Small intestine (tissue), 16 donors: ENCODE measurements at places on chromosomes 16 and 17. TPM values are rescaled to one million over a fixed set of nuclear protein-coding genes. Genes with fewer than 3 reads are reported as not detected.

DNA sequence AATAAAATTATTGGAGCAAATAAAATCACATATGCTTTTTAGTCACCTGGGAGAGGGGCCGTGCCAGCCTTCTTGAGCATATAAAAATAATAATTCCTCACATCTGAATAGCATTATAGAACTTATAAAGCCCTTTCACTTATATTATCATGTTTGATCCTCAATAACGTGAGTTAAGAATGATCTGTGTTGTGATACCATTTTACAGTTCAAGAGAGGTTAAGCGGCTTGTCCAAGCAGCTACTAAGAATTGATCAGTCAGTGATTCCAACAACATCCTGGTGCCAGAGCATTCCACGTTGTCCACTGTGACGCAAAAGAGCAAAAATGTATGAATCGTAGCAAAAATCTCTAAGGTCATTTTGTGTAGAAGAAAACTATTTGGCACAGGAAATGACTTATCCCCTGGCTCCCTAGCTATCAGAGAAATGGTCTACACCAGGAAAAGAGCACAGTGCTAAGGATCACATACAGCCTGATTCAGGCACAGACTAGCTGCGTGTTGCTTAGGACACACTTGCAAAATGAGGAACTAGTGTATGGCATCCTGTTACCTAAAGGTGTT is 33.0 kb downstream of the ANKFN1 start:
- no peak for DNase-seq

DNA sequence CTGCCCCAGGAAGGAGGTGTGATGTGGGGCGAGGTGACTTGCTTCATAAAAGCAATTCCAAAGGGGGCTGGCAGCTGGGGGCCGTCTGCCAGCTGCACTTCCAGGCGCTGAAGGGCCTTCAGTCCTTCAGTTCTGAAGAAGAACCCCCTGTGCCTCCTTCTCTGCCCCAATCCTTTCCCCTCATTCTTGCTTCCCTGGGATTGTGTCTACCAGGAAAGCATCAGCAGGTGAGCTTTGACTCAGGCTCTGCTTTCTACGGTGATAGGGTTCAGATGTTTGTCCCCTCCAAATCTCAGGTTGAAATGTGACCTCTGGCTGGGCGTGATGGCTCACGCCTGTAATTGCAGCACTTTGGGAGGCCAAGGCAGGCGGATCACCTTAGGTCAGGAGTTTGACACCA is 52.5 kb upstream of the NKD1 start:
- no peak for DNase-seq

The BFAR gene
- 62.1 TPM for polyA plus RNA-seq

- DNase-seq, result no peak
Measured at GRCh38 chr16:88479793-88480760, 27.0 kb downstream of the ZFPM1 start.

- DNase-seq, result no peak
Measured at GRCh38 chr16:73796241-73796640, 500.4 kb upstream of the PSMD7 start.

GRCh38 chr16:7861891-7862582 is 529.4 kb downstream of the RBFOX1 start:
- no peak for DNase-seq

- peak; percentile 32 for DNase-seq
Measured at GRCh38 chr17:59296190-59296589, 35.3 kb upstream of the YPEL2 start.

- no peak for DNase-seq
Measured at GRCh38 chr16:9016824-9017223, 53.1 kb upstream of the USP7 start.

DNA sequence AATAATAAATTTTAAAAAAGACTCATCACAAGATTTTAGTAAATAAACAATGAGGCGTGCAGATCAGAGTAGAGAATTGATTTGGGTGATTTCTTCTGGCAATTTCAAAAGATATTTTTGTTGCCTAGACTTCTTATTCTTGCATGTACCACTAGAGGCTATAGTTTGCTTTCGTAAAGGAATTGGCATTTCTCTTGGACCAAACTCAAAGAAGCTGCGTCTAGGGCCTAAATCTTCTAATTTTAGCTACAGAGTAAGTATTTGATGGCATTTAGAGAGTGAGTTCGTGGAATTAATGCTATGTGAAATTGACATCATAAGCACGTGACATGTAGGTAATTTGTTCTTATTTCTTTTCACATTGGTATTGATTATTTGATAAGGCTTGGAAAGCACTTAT is 24.4 kb upstream of the ABCC11 start:
- no peak for DNase-seq

DNA sequence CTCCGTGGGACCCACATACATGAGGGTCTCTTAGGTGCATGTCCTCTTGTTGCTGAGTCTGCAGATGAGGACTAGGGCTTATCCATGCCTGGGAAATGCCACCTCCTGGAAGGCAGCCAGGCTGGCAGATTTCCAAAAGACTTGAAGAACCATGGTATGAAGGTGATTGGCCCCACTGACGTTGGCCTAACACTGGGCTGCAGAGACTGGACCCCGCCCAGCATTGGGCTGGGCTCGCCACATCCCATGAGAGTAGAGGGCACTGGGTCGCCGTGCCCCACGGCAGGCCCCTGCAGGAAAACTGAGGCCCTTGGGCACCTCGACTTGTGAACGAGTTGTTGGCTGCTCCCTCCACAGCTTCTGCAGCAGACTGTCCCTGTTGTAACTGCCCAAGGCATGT is 38.2 kb upstream of the IL21R start:
- DNase-seq, result peak; percentile 94

- peak; percentile 8 for DNase-seq
Measured at GRCh38 chr17:63039342-63039741, 73.3 kb downstream of the TANC2 start.

- peak; percentile 26 for DNase-seq
Measured at GRCh38 chr17:17525956-17526355, 29.8 kb upstream of the RASD1 start.

DNA sequence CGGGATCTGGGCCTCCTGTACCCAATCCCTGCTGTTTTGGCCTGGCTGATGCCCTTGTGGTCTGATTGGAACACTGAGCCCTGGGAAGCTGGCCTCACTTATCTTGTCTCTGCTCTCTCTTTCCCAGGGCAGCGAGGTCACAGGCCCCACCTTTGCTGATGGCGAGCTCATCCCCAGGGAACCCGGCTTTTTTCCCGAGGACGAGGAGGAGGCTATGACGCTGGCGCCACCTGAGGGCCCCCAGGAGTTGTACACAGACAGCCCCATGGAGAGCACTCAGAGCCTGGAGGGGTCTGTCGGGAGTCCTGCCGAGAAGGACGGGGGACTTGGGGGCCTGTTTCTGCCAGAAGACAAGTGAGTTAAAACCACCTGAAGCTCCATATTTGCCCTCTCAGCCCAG is 126.0 kb downstream of the RAB11FIP4 start:
- no peak for DNase-seq

DNA sequence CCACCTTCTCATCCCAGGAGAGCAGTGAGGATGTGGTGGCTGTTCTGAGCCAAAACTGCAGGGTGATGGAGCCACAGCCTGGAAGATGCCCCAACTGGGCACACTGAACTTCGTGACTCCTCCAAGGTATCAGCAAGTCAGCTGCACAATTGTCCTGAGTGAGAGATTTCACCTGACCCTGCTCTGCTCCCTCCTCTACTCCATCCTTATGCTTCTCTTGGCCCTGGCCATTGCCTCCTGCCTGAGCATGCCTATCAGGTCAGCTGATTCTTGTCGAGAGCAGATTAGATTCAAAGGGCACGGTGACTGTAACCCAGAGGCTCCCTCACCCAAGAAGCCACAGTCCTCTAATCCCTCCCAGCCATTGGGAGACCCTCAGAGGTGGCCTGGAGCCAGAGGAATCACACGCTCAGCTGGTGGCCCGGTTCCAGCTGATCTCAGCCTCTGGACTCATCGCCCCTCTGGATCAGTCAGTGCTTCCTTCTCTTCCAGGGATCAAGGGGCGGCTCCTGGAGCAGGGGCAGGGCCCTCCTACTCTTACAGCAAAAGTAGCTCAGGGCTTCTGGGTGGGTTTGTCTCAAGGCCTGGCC is 7.0 kb upstream of the CYB561 start:
- DNase-seq, result peak; percentile 75

DNA sequence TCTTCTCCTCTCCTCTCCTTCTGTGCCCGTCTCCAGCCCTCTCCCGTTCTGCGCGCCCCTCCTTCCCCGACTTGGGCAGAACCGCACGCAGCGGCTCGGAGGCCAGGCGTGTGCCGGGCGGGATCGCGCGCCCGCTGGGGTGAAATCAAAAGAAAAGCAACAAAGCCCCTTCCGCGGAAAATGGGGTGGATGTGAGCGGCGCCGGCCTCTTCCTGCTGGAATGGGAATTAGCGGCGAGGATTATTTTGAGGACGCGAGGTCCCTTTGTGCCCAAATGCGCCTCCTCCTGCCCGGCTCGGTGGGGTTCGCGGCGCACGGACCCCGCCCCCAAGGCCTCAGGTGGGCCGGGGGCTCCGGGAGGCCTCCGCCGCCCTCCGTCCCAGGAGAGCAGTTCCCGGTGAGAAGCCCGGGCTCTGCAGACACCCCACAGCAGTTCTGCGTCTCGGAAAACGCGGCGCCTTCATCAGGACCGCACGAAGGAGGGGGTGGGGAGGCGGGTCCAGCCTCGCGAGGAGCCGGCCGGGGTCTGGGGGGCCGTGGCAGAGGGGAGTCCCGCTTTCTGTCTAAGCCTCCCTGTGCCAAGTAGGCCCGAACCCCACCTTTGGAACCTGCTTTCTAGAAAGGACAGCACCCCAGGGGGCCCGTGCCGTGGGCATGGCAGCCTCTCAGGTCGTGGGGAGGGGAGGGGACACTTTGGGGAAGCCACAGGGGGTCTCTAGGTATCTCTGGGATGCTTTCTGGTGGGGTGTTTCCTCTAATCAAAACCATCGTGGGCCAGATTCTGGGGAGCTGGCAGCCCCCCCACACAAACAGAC is 91.0 kb upstream of the CBX4 start:
- DNase-seq, result peak; percentile 61

DNA sequence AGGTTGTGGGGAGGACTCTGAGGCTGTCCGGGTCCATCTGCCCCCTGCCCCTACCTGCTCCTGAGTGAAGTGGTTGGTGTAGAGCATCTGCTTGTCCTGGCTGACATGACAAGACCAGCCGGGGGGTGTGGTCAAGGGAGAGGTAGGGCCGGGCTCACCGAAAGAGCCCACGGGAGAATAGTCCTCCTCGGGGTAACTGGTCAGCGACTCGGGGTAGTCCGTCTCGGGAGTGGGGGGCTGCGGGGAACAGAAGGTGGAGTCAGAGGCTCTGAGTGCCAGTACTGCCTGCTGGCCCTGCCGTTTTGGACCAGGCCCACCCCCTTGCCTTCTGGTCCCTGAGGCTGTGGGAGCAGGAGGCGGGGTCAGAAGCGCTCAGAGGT is 27.8 kb downstream of the ARHGAP27 start:
- DNase-seq, result no peak

DNA sequence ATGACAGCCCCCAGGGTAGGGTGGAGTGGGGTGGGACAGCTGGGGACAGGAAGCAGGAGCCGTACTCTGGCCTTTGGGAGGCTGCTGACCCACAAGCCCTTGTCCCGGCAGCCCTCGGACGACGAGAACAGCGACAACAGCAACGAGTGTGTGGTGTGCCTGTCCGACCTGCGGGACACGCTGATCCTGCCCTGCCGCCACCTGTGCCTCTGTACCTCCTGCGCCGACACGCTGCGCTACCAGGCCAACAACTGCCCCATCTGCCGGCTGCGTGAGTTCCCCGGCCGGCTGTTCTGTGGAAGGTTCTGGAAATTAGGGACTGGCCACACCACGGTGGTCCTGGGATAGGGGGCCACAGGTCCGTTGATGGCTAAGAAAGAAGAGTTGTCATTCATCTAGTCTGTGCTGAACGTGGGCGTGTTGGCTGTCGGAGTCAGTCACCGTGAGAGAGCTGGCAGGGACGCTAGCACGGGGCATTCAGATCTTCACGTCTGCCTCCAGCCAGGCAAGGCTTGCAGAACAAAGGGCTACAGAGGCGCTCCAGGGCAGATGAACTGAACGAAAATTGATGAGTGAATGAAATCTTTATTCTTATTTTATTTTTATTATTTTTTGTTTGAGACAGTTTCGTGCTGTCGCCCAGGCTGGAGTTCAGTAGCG is 19.8 kb upstream of the NUDT16L1 start:
- DNase-seq, result no peak

- DNase-seq, result no peak
Measured at GRCh38 chr16:89200124-89200849, at the start of gene SLC22A31. TSS of gene SLC22A31 (minus strand) at chr16:89200537. CDS start at chr16:89200501, 36 bp downstream.

The PRCD gene
- not detected for polyA plus RNA-seq

DNA sequence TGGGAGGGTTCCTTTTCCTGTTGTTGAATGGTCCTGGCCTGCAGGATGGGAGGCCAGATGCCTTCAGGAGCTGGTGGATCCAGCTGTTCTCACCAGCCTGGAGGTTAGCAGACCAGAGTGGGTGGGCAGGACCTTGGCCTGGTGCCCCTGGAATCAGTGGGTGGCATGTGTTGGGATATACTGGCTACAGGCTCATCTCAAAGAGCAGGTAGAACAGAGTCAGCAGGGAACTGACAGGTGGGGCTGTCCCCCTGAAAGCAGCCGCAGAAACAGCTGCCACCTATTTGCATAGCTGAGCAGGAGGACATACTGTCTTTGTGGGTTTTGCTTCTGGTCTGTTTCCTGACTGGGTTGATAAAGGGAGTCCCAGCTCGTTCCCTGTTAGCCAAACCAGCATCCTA is 144.1 kb downstream of the RAB11FIP4 start:
- DNase-seq, result no peak

DNA sequence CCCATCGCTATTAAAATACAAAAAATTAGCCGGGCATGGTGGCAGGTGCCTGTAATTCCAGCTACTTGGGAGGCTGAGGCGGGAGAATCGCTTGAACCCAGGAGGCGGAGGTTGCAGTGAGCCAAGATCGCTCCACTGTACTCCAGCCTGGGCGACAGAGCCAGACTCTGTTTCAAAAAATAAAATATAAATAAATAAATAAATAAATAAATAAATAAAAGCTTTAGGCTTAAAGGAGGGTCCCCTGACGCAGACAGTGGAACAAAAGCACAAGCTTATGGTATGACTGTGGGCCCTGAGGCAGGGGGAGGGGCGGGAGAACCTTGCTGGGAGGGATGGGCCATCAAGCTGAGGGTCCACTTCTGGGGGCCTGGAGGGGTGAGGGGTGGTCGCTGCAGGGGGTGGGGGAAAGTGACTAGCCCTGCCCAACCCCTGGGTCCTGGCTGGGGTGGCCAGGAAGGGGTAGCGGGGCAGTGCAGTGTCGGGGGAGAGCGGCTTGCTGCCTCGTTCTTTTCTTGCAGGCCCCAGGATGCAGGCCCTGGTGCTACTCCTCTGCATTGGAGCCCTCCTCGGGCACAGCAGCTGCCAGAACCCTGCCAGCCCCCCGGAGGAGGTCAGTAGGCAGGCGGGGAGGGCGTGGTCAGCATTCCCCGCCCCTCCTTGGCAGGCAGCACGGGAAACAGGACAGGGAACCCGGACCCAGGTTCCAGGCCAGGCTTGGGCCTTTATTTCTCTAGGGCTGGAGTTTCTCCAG is 4.7 kb downstream of the SERPINF1 start:
- no peak for DNase-seq

- no peak for DNase-seq
Measured at GRCh38 chr17:2233441-2233947, 70.1 kb downstream of the SMG6 start.
